ENCODE measurements at places on chromosomes 4 and X.

DNA sequence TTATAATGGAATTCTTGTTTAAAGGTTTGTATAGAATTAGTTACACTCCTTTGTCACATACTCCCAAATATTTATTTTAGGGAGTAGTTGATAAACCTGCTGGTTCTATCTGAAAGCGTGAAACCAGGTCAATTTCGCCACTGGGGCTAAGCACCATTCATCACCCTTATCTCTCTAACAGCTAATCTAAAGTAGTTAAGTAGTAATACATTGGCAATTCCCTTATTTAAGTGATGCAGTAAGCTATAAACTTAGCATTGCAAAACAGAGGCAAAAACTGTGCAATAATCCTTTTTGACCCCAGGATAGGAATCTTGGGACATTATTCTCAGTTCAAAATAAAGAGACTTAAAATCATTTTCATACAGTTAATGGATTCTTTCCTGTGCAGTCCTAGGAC lies 33.7 kb upstream of the PTPN13 start:
- no peak for DNase-seq

DNA sequence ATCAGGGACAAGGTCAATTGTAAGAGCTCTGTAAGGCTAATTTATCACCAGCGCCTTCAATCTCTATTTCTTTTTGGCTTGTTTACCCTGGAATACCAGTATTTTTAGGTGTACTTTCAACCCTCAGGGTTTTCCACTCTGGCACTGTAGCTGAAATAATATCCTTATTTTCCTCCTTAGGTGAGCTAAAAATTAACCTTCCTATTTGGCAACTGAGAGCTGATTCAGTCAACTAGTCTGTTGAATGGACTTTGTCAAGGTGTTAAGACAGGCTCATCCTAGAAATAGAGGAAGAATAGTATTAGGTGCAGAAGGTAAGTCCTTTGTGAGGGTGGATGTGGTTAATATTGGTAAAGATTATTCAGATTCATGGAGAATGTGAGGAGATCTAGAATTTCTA lies 101.3 kb upstream of the BANK1 start:
- DNase-seq: peak; percentile 16

DNA sequence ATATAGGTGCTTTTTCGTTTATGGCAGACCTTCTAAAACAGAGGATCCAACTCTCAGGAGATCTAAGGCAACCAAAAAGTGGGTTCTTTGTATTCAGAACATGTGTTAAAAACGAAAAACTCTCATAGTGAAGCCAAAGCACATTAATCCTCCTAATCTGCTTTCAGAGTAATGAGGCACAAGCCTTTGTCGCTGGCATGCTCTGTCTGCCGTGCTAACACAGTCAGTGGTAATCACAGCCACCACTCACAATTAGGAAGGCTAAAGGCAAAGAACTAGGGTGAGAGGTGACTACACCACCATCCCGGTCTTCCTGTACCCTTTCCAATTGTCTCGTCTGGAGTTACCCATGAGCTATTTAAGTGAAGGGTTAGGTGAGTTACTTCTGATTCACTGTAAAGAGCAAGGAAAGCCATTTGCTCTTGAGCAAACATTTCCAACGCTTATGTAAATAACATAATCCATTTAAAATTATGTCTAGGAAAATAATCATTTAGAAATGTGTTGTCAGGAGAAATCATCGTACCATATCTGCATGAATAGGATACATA lies 40.7 kb downstream of the NPY2R start:
- no peak for DNase-seq

DNA sequence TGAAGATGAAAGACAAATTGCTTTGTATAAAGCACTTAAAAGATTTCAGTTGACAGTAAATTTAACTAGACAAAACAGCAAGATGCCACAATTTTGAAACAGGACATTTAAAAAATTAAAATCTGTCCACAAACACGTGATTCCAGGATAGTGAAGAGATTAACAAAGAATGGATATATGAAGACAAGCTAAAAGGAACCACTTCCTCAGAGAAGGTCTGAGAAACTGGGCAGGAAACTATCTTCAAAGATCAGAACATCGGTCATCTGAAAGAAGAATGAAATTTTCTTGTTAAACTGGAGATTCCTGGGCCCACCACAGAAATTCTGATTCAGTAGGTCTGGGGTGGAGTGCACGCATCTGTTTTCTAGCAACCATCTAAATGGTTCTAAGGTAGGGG lies 1.4 kb downstream of the RWDD4 start:
- no peak for DNase-seq

DNA sequence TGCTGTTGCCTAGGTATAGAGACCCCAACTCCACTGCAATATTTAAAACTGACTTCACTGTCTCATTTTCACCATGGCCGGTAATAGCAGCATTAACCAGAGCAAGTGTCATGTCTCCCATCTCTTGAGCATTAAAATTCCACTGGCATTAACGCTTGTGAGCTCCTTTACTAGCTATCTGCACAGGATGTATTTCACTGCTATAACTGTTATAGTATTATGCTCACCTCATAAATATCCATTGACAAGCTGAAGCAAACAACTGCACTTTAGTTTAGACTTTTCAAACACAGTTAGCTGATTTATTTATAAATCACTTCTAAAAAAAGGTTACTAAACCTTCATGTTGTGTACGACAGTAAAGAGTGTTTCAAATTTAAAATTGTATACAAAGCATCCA lies 157.8 kb downstream of the ANTXR2 start:
- no peak for DNase-seq

GRCh38 chr4:48778431-48779094 lies 1.5 kb downstream of the FRYL start:
- DNase-seq: no peak

DNA sequence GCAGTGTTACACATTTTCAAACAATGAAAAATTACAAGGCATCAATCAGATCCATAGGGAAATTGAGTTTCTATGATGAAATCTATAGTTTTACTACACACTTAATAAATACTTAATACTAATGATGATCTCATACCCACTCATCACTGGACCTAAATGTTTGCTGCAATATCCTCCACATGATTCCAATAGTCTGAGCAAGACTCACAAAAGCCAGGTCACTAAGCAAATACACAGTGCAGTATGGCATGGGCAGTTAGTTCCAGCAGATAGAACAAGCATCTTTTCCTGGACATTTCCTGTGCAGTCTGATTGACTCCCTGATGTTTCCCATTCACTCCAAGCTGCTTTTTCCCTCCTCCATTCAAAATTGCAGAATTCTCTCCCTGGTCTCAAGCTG lies 109.0 kb upstream of the ATOH1 start:
- no peak for DNase-seq

GRCh38 chr4:54543088-54543795 lies 114.5 kb upstream of the KIT start:
- DNase-seq: no peak

DNA sequence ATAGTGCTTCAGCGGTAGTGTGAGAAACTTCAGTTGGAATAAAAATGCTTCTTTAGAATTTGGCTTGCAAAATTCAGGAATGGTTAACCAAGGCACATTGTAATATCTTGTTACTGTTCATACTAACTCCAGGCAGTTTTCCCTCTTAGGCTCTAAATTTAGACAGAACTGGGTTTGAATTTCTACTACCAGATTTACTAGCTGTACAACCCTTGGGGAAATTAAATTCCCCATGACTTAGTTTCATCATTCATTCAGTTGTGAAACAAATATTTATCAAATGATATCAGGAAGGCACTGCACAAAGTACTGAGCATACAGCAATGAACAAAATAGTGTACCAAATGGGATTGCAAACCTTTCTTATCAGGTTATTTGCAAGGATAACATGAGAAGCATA lies 135.0 kb upstream of the IL15 start:
- DNase-seq: no peak

DNA sequence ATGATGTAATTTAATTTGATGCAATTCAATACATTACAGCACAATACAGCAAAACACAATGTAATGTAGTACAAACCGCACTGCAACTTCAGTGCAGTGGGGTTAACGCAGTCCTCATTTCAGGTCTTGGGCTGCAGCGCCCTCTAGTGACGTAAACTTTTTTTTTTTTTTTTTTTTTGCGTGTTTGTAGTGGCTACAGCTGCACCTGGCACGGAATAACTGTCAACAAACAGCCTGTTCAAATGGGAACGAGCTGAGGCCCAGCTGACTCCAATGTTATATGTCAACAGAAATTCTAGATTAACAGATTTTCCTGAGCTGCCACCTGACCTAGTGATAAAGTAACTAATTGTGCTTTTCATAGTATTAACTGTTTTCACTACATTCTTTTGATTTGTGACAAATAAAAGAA lies 33.5 kb upstream of the RASSF6 start:
- DNase-seq: no peak

DNA sequence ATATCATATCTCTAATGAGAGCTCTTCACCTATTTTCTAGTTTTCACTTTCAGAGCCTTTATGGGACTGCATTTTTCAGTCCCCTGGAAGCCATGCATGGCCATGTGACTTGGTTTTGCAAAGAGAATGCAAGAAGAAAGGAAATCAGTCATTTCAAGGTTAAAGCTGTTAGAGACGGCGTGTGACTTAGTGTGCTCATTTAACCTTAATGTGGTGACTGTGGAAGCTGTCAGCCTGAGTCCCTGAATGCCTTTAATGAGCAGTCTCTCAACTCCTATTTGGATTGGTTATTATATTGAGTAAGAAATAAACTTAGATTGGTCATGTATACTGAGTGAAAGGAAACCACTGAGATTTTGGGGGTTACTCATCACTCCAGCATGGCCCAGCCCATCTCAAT lies 212.7 kb downstream of the KCNIP4 start:
- no peak for DNase-seq

- DNase-seq: no peak
These were observed 12.3 kb downstream of the PPP3CA start for GRCh38 chr4:101334963-101335572.
